ENCODE measurements at places on chromosomes 11 and 22. TPM values are rescaled to one million over a fixed set of nuclear protein-coding genes. Genes with fewer than 3 reads are reported as not detected.

GRCh38 chr11:111966678-111967077 lies 29.5 kb downstream of the DIXDC1 start:
- H3K4me3 ChIP-seq = no peak overlapping the region
- no peaks in the 10 kb centered on the region for H3K27me3 ChIP-seq
- no peak overlapping the region for H3K27ac ChIP-seq

- no peak overlapping the region for H3K27ac ChIP-seq
- no peak for DNase-seq
- peaks cover 32% of the 10 kb centered on the region for H3K36me3 ChIP-seq
- no peak overlapping the region for H3K4me3 ChIP-seq
- peaks cover 18% of the 10 kb centered on the region for H3K4me1 ChIP-seq
Measured at GRCh38 chr11:2998073-2998850, 6.1 kb upstream of the NAP1L4 start.

- no peaks in the 10 kb centered on the region for H3K36me3 ChIP-seq
- no peak overlapping the region for H3K27ac ChIP-seq
- H3K27me3 ChIP-seq = no peaks in the 10 kb centered on the region
- no peak overlapping the region for H3K4me3 ChIP-seq
- no peak for DNase-seq
Measured at GRCh38 chr11:86904001-86904400, 51.2 kb downstream of the FZD4 start.

DNA sequence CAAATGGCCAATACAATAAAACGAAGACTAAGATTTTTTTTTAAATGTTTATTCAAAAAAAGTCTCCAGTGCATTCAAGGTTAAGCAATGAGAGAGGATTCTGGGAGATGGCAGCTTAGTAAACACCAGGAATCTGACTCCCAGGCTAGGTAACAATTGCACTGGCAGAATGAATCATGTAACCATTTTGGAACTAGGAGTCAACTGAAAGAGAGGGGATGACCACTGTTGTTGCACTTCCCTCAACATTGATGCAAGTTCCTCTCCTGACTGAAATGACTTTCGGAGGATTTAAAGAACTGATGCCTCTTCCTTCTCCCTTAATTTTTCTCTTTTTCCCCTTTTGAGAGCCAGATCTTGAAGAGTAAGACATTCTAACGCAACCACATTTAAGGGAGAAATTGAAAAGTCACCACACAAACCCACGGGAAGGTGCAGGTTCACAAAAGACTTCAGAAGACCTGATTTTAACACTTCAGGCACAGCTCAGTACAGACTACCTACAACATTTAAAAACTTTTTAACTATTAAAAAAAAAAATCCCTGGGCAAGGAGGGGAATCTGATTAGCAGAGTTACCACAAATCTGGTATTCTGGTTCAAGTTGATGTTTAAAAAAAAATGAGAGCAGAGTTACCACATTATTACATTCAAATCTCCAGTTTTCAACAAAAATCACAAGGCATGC lies 56.8 kb downstream of the FCHSD2 start:
- peak; percentile 46 for DNase-seq
- no peak overlapping the region for H3K4me3 ChIP-seq
- H3K4me1 ChIP-seq = no peaks in the 10 kb centered on the region
- H3K36me3 ChIP-seq = no peaks in the 10 kb centered on the region
- H3K27ac ChIP-seq = no peak overlapping the region

- DNase-seq = no peak
- H3K4me1 ChIP-seq = peaks cover 4% of the 10 kb centered on the region
- peaks cover 17% of the 10 kb centered on the region for H3K36me3 ChIP-seq
- no peak overlapping the region for H3K27ac ChIP-seq
- H3K27me3 ChIP-seq = no peaks in the 10 kb centered on the region
Measured at GRCh38 chr11:43366677-43367076, 8.0 kb downstream of the TTC17 start.

- no peak overlapping the region for H3K4me3 ChIP-seq
- no peak for DNase-seq
- no peaks in the 10 kb centered on the region for H3K4me1 ChIP-seq
Measured at GRCh38 chr11:17148536-17148935, 59.2 kb downstream of the PIK3C2A start.

DNA sequence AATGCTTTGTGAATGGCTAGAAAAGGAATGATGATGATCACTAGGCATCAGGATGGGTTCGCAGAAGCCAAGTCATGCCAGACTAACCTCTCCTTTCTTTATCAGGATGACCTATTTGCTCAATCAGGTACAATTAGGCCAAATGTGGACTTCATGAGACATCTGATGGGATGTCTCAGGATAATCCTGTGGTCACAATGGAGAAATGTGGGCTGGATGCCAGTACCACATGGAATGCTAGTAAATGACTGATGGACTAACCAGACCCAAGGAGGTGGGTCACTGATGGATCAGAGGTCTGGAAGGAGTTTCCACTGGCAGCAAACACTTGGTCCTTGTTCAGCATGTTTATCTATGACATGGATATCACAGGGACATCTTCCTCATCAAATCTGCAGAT lies 94.8 kb upstream of the PHOX2A start:
- no peak overlapping the region for H3K4me3 ChIP-seq
- no peak overlapping the region for H3K27ac ChIP-seq
- peaks cover 3% of the 10 kb centered on the region for H3K4me1 ChIP-seq
- peaks cover 9% of the 10 kb centered on the region for H3K36me3 ChIP-seq
- no peaks in the 10 kb centered on the region for H3K27me3 ChIP-seq
- no peak for DNase-seq

GRCh38 chr22:21703684-21704316 lies 31.8 kb downstream of the YPEL1 start:
- no peaks in the 10 kb centered on the region for H3K27me3 ChIP-seq
- H3K36me3 ChIP-seq = peaks cover 45% of the 10 kb centered on the region
- peaks cover 20% of the 10 kb centered on the region for H3K4me1 ChIP-seq
- DNase-seq = peak; percentile 4
- no peak overlapping the region for H3K4me3 ChIP-seq

DNA sequence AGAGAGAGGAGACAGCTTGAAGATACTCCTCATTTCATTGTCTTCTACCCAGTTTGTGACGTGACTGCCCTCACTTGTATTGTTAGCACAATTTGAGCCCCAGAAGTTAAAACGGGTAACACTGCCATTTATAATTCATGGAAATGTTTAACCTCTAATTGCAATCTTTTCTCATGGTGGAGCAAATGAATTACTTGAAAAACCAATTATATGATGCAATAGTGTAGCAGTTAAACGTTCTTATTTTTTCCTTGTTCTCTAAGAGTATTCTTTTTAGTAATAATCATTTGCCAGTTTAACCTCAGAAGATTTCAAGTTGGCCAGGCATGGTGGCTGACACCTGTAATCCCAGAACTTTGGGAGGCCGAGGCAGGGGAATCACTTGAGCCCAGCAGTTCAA lies 56.6 kb downstream of the CDON start:
- DNase-seq = no peak
- H3K36me3 ChIP-seq = peaks cover 23% of the 10 kb centered on the region
- H3K4me1 ChIP-seq = no peaks in the 10 kb centered on the region

DNA sequence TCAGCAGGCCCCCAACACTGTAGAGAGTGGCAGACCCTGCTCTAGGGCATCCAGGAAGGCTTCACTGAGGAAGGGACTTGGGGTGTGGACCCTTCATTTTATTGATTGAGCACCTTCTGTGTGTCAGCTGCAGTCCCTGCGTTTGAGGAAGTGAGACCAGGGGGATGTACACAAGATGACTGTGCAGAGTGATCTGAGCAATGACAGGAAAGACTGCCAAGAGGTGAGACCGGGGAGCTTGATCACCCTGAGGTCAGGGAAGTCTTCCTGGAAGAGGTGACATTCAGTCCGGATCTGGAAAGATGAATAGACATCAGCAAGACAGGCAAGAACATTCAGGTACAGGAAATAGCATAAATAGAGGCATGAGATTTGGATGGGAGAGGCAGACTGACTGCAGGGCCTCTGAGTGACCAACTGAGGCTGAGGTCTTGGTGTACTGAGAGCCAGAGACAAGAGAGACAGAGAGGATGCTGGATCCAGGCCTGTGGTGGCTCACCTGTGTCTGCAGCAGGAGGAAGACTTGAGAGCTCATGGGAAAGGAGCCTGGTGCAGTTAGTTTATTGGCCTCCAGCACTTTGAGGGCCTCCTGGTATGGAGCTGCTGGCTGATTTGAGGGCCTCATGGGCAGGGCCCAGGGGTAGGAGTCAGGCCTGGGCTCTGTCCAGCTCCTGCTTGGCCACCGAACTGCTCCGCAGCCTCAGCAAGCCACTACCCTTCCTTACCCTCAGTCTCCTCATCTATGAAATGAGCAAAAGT lies 5.2 kb downstream of the DGAT2 start:
- no peak overlapping the region for H3K27ac ChIP-seq
- H3K4me3 ChIP-seq = no peak overlapping the region
- peaks cover 6% of the 10 kb centered on the region for H3K4me1 ChIP-seq
- peak; percentile 20 for DNase-seq

DNA sequence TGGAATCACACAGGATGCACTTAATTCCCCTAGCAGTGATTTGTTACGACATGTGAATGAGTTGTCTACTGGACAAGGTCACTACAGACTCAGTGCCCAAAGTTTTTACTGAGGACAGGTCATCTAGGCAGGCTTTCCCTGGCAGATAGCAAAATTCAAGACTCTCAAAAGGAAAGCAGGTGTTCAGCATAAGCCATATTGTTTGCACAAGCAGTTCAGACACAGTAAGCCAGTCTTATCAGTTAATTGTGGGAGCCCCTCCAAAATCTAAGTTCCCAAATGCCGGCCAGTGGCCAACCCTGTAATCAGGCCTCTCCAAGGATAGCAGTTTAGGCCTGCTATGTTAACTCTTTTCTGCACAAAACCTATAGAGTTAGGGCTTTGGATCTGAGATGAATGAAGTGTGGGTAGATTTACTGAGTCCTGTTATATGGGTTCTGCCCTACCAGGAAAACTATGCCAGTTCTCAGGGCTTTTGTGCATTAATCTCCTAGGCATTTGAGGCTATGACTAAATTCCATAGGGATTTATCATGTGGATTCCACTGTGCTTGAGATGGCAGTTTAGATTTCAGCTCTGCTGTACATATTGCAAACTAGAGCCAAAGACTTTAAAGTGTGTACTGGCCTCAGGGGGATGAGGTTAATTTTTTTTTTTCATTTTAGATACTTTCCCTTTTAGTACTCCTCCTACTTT lies 4.8 kb upstream of the ARHGEF12 start:
- H3K27ac ChIP-seq = no peak overlapping the region
- H3K27me3 ChIP-seq = no peaks in the 10 kb centered on the region
- H3K36me3 ChIP-seq = peaks cover 9% of the 10 kb centered on the region
- no peak overlapping the region for H3K4me3 ChIP-seq
- peak; percentile 37 for DNase-seq

DNA sequence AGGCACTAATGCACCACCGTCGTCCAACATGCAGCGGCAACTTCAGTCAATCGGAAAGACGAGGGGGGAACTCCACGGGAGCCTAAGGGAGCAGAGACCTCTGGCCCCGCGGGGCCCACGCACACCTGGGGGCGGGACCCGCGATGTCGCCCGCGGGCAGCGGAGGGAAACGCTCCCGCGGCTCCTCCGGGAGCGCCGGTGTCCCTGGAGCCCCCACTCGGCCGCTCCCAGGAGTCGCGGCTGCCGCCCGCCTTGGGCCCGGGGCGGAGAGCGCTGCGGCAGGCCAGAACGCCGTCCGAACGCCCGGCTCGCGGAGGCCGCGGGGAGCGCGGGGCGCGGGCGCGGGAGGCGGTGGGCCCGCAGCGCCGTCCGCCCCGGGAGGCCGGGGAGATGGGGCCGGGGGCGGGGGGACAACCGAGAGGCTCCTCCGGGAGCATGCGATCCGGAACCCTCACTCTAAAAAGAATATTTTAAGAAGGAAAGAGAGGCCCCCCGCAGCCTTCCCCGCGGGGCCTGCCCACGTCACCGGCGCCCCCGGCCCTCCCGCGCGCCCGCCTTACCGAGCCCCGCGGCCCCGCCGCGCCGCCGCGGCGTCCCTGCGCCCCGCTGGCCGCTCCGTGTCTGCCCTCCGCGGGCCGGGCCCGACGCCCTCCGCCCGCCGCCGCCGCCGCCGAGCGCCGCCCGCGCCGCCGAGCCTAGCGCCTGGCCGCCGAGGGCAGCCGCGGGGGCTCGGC lies 86.6 kb upstream of the ARHGAP32 start:
- H3K4me1 ChIP-seq = peaks cover 11% of the 10 kb centered on the region
- peak; percentile 31 for DNase-seq
- peaks cover 2% of the 10 kb centered on the region for H3K27me3 ChIP-seq

GRCh38 chr11:44244639-44245310 lies 65.2 kb downstream of the ALX4 start:
- DNase-seq = no peak
- H3K27ac ChIP-seq = no peak overlapping the region

DNA sequence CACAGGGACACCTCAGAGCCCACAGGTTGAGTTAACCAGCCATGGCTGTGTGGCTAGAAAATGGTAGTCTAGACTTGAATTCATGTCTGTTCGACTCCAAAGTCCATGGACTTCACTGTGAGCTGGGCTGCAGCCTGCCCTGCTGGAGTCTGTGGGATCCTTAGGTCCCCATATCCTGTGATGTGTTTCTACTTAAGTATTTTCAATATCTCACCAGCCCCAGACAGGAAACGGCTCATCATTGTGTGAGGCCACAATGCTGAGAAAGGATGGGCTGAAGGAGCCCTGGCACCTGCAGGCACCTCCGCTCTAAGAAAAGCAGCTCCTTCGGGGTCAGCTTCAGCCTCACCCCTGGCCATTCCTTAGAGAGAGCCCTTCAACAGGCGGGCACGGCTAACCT lies 93.1 kb downstream of the NAT10 start:
- H3K4me1 ChIP-seq = peaks cover 14% of the 10 kb centered on the region
- no peak for DNase-seq
- H3K27me3 ChIP-seq = no peaks in the 10 kb centered on the region
- H3K36me3 ChIP-seq = no peaks in the 10 kb centered on the region

Gene LDLRAD3
- 12.0 TPM for total RNA-seq

Gene FXYD2
- 3.3 TPM for total RNA-seq

Gene YPEL4
- 0.53 TPM for total RNA-seq

Gene RCE1
- 9.9 TPM for total RNA-seq

Gene FZD4
- 40.5 TPM for total RNA-seq

Gene EMID1
- total RNA-seq = 5.7 TPM
